ENCODE measurements at places on chromosomes 7 and 10. TPM values are rescaled to one million over a fixed set of nuclear protein-coding genes. Genes with fewer than 3 reads are reported as not detected.

TSPAN13 gene
- 1.1 TPM for total RNA-seq

GNAT3 gene
- total RNA-seq, result not detected

SPDYE16 gene
- total RNA-seq, result not detected

UTF1 gene
- total RNA-seq, result not detected

LMBR1 gene
- total RNA-seq, result 38.5 TPM

SDHAF3 gene
- 4.1 TPM for total RNA-seq

PIP gene
- total RNA-seq, result not detected

CALCR gene
- not detected for total RNA-seq

ACBD7 gene
- total RNA-seq, result 0.32 TPM

LZTS2 gene
- total RNA-seq, result 130 TPM

ITIH2 gene
- total RNA-seq, result not detected

DLX5 gene
- total RNA-seq, result not detected

FRMD4A gene
- 12.1 TPM for total RNA-seq

PRTFDC1 gene
- 22.1 TPM for total RNA-seq

PNLIPRP1 gene
- not detected for total RNA-seq

TES gene
- total RNA-seq, result 68.8 TPM

TNKS2 gene
- total RNA-seq, result 55.0 TPM

CACNA2D1 gene
- total RNA-seq, result 34.0 TPM

GRM8 gene
- total RNA-seq, result not detected

CCDC146 gene
- total RNA-seq, result 2.2 TPM

NUTM2E gene
- total RNA-seq, result not detected

FAM25G gene
- not detected for total RNA-seq

GPR26 gene
- total RNA-seq, result not detected

GPNMB gene
- total RNA-seq, result 284 TPM

TRPV6 gene
- not detected for total RNA-seq

TYW1B gene
- total RNA-seq, result 3.4 TPM

MSS51 gene
- total RNA-seq, result 2.9 TPM

All from hair follicle dermal papilla cell (primary cell).